ENCODE measurements at places on chromosomes 7 and 10.
A peak's percentile ranks its signal among the peaks of the same experiment; 100 is the strongest.

DNA sequence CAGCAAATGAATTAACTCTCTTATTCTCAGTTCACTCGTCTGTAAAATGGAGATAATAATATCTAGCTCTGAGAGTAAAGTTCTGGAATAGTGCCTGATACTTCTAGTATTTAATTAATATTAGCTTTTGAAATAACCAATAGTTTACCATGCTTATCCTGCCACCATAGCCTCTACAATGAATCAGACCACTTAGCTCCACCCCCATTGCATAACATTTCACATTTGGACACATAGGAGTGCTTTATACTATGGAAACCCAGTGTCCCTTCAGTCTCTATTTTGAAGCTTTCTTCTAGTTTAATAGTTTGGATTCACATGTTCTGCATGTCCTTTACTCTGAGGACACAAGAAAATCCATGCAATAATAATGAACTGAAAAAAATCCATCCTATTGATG, 427.3 kb upstream of the C7orf33 start:
- no peak for DNase-seq

- DNase-seq: no peak
Observed at GRCh38 chr7:12102126-12102525, 109.0 kb upstream of the TMEM106B start.

DNA sequence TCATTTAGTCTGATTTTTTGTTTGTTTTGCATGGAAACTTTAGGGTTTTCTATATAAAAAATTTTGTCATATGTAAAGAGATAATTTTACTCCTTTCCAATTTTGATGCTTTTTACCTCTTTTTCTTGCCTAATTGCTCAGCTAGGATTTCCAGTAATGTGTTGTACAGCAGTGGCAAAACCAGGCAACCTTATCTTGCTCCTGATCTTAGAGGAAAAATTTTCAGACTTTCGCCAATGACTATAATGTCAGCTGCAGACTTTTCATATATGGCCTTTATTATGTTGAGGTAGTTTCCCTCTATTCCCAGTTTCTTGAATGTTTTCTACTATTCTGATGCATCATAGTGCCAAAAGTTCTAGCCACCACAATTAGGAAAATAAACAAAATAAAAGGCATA, 126.3 kb downstream of the ALOX5 start:
- no peak for DNase-seq

- DNase-seq: no peak
Observed at GRCh38 chr7:121075952-121076349, 87.4 kb downstream of the CPED1 start.

DNA sequence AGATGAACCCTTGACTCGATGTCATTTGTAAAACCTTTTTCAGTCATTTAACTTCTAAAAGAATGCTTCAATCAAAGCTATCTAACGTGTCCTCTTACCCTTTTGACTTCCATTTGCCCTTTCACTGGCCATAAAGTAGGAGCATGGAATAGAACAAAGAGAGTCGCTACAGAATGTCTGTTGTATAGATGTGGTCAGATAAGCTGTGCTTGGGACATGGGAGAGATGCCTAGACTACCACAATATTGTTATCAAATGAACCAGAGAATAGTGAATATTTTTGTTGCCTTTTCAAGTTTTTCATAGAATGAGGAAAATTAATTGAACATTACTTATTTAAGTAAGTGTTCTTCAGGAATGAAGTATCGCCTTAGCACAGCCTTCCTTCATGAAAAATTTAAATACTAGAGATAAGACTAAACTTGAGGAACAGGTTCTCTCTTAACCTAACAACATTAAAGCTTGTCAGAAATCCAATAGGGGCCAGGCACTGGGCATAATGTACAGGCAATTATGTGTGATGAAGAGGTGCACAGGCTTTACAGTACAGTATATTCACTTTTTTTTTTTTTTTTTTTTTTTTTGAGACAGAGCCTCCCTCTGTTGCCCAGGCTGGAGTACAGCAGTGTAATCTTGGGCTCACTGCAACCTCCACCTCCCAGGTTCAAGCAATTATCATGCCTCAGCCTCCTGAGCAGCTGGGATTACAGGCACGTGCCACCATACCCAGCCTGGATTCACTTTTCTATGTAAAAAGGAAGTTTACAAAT, 7.5 kb upstream of the KMT2E start:
- DNase-seq: no peak

GRCh38 chr10:71435571-71436267, 39.0 kb downstream of the CDH23 start:
- DNase-seq: no peak

GRCh38 chr10:128475686-128476367, 349.6 kb upstream of the MKI67 start:
- DNase-seq: no peak

- no peak for DNase-seq
Observed at GRCh38 chr10:130659528-130659927, 523.3 kb downstream of the GLRX3 start.

- no peak for DNase-seq
Observed at GRCh38 chr7:41002741-41003610, 699.9 kb downstream of the INHBA start.

DNA sequence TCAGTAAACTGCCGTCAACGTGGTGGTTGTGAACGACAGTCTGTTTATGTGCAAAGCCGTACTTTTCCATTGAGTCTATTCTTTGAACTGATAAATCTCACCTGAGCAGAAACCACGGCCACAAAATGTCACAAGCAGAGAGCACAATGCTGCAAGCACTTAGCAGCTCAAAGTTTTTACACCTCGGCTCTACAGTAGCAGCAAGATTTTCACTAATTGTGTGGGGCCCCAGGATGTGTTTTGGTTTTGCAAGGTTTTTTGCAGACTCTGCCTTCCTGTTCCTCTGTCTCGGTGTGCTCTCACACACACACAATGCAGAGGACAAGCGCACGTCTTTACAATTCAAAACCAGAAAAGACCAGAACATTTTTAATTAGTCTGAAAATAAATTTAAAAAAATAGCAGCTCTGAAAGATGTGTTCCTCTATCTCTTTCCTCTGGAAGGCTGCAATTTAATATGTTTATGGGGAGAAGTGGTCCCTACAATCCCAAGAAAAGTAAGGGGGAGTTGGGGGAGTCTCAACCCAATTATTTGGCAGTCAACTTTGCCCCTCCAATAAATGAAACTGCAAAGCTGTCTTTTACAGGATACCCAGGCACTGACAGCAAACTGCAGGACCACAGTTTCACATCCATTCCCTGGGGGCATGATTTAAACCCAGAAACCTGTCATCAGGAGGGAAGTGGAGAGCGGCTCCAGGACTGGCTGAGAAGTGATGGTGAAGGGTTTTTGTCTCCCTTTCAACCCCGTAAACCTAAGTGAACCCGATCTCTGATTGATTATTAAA, 73.8 kb upstream of the SFMBT2 start:
- peak; percentile 33 for DNase-seq

- no peak for DNase-seq
Observed at GRCh38 chr10:12914111-12914510, 87.4 kb downstream of the CCDC3 start.

- DNase-seq: no peak
Observed at GRCh38 chr10:76026905-76027304, 595.5 kb downstream of the LRMDA start.

- no peak for DNase-seq
Observed at GRCh38 chr7:87445897-87446296, 29.6 kb downstream of the ABCB4 start.

- no peak for DNase-seq
Observed at GRCh38 chr10:4651404-4652037, 174.5 kb upstream of the AKR1E2 start.

GRCh38 chr10:70649526-70649925, 22.8 kb upstream of the ADAMTS14 start:
- DNase-seq: no peak

DNA sequence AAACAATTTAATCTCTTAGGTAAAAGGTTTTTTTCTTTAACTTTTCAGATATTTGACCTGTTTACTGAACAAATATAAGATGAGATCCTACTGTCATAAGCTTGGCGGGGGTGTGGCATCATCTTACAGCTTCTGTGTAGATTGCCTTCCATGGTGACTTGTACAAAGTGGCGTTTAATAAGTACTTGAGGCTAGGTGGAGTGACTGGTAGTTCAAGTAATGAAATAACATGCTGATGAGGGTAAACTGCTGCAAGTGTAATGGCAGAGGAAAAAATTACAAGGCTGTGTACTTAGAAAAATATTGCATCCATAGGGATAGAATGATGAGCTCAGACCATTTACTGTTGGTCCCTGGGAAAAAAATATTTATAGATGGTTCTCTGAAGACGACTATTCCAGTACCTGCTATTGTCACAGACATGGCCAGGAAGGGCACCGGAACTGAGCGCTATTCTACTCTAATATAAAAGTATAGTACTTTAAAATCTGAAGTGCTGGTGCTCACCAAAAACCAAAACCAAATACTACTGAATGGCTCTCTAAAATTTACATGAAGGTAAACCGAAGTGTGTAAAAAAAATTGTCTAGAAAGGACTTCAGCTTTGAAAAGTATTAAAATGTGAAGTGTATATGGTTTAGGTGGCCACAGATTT, 42.4 kb downstream of the DNAH11 start:
- no peak for DNase-seq

DNA sequence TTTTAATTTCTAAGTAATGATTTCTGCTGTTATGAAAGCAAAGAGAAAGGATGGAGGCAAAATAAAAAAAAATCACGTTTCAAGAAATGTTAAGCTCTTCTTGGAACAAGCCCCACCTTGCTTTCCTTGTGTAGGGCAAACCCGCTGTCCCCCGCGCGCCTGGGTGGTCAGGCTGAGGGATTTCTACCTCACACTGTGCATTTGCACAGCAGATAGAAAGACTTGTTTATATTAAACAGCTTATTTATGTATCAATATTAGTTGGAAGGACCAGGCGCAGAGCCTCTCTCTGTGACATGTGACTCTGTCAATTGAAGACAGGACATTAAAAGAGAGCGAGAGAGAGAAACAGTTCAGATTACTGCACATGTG, 2.4 kb downstream of the ADRB1 start:
- DNase-seq: no peak

DNA sequence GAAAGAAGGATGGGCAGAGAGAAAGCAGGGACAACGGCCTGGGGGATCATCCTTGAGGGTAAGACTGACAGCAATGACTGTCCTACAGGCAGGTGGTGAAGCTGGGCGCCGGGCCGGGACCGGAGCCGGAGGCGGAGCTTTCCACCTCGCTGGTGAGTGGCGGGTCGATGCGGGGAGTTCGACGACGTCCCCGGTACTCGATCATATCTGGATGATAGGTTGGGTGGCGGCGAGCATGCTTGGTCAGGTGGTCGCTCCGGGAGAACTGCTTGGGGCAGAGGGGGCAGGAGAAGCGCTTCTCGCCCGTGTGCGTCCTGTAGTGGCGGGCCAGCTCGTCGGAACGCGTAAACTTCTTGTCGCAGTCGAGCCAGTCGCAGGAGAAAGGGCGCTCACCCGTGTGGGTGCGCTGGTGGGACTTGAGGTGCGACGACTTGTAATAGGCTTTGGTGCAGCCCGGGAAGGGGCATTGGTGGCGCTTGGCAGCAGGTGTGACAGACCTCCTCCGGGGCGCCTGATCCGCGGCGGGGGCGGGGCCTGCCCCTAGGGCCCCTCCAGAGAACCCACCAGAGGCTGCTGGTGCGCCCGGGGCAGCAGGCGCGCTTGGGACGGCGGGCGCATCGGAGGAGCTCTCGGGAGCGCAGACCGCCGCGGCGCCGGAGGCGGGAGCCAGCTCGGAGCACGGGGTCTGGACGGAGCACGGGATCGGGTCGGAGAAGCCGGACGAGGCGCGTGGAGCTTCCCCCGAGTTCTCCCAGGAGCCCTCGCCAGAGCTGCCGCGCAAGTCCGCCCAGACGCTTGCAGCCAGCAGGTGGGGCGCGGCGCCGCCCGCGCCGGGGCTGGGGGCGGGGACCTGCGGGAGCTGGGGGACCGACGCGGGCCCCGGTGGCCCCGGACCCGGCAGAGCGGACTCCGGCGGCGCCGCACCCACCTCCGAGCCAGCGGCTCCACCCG, 752 bp downstream of the KLF14 start:
- no peak for DNase-seq

DNA sequence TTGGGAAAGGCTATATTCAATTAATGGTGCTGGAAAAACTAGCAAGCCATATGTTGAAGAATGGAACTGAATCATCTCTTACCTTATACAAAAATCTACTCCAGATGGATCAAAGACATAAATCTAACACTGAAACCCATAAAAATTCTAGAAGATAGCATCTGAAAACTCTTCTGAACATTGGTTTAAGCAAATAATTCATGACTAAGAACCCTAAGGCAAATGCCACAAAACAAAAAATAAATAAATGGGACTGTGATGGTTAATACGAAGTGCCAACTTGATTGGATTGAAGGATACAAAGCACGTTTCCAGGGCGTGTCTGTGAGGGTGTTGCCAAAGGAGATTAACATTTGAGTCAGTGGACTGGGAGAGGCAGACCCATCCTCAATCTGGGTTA, 1130.0 kb downstream of the DNAJB9 start:
- no peak for DNase-seq

- no peak for DNase-seq
Observed at GRCh38 chr7:108146070-108146842, 16.1 kb upstream of the LAMB4 start.

DNA sequence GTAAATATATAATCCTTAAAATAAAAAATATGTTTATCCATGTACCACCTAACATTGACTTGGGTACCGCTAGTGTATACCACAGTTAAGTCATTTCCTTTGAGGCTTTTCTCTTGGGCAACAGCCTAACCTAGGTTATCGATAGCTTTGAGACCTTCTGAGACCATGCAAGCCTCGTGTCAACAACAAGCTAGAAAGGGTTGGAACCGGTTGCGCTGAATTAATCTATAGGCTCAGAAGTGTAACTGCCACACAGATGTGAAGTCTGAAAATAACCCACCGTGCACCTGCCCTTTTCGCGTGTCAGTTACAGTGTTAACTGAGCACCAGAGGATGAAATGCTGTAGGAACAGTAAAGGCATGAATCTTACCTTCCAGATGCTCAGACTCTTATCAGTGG, 59.8 kb downstream of the ARID5B start:
- no peak for DNase-seq

DNA sequence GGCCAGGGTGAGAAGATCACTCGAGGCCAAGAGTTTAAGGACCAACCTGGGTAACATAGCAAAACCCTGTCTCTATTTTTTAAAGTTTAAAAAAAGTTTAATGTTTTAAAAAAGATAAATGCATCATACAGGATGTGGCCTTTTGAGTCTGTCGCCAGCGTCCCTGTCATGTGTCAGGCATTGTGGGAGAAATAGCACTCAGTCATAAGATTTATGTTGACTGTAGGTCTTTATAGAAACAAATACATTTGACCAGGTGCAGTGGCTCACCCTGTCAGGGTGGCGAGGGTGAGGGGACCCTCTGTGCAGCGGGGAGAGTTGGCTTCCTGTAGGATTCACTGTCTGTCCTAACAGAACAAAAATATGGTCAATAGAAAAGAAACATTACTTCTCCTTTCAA, 63.5 kb upstream of the SH2B2 start:
- DNase-seq: no peak

DNA sequence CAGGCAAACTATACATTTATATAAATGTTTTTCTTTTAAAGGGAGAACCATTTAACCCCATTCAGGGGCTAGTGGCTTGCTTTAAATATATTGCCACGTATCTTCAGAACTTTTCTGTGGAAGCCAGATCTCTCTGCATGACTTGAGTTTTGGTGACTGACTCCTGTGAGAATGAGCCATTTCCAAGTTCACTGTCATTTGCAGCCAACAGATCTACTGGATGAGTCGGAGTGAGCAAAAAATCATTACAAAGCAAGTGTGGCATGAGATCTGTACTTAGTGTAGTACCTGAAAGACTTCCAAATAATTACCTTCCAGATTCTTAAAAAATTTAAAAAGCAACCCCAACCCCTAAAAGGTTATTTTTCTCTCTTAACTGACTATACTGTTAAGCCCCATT, 45.6 kb downstream of the PDSS1 start:
- no peak for DNase-seq

- DNase-seq: no peak
Observed at GRCh38 chr7:134509010-134509409, 18.4 kb upstream of the AKR1B10 start.
